ENCODE measurements at places on chromosomes 3 and 15.

GRCh38 chr3:5270666-5271371 is 83.3 kb downstream of the EDEM1 start:
- H3K36me3 ChIP-seq, result no peaks in the 10 kb centered on the region
- peaks cover 3% of the 10 kb centered on the region for H3K27me3 ChIP-seq
- H3K4me1 ChIP-seq, result no peaks in the 10 kb centered on the region
- no peak overlapping the region for H3K4me3 ChIP-seq

DNA sequence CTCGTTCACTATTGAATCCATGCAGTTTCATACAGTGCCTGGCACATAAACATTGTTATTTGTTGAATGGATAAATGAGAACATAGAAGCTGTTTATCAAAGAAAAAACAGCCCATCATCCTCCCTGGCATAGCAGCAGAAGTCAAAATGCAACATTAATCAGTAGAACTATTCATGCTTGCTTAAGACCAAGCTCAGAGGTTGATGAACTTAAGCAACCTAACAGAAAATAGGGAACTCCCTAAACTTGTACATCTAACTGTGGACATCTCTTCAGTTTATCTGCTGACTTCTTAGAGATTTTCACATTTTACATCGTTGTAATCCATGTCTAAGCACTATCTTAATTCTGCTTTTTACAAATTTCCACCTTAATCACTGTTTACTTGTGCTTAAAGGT is 29.2 kb downstream of the SENP8 start:
- H3K36me3 ChIP-seq, result no peaks in the 10 kb centered on the region
- DNase-seq, result no peak
- no peak overlapping the region for H3K4me3 ChIP-seq
- no peak overlapping the region for H3K27ac ChIP-seq
- H3K4me1 ChIP-seq, result no peaks in the 10 kb centered on the region

GRCh38 chr3:191357909-191358308 is 27.6 kb upstream of the UTS2B start:
- no peak overlapping the region for H3K4me3 ChIP-seq
- no peaks in the 10 kb centered on the region for H3K27me3 ChIP-seq
- H3K36me3 ChIP-seq, result peaks cover 20% of the 10 kb centered on the region

DNA sequence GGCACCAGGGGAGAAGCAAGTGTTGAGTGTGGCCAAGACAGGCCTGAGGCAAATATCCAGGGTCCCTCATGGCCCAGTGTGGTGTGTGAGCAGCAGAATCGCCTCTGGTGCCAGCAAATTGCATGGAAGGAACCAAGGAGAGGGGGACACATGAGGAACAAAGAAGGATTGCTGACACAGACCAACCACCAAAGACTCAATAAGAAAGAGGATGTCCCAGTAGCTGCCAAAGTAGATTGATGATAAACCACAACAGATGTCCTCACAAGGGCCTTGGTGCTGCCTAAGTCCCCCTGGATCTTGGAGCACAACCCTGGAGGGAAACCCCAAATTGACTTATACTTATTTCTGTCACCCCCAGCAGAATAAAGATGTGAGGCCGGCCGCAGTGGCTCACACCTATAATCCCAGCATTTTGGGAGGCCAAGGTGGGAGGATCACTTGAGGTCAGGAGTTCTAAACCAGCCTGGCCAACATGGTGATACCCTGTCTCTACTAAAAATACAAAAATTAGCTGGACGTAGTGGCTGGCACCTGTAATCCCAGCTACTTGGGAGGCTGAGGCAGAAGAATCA is 10.6 kb downstream of the SRGAP3 start:
- H3K27me3 ChIP-seq, result peaks cover 10% of the 10 kb centered on the region
- H3K4me3 ChIP-seq, result no peak overlapping the region
- H3K27ac ChIP-seq, result no peak overlapping the region
- DNase-seq, result no peak
- H3K36me3 ChIP-seq, result peaks cover 5% of the 10 kb centered on the region

GRCh38 chr3:184505076-184505878 is 56.3 kb upstream of the EPHB3 start:
- H3K4me3 ChIP-seq, result no peak overlapping the region
- DNase-seq, result no peak
- H3K4me1 ChIP-seq, result no peaks in the 10 kb centered on the region
- no peak overlapping the region for H3K27ac ChIP-seq

DNA sequence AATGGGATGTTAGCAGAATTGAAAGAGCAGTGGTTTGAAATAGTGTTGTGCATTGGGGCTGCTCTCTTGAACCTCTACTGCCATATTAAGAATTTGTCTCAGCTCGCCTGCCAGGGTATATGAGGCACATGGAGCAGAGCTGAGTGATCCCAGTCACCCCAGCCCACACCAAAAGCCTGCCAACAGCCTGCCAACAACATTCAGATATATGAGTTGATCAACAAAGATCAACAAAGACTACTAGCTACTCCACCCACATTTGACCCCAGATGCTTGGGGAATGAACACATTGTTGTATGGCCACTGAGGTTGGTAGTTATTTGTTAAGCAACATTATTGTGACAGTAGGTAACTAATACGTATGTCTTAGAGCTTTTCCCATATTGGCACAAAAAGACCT is 570.9 kb upstream of the IL12A start:
- H3K4me3 ChIP-seq, result no peak overlapping the region
- no peaks in the 10 kb centered on the region for H3K4me1 ChIP-seq
- H3K27me3 ChIP-seq, result no peaks in the 10 kb centered on the region
- no peak for DNase-seq
- no peaks in the 10 kb centered on the region for H3K36me3 ChIP-seq

- peaks cover 24% of the 10 kb centered on the region for H3K36me3 ChIP-seq
- H3K27me3 ChIP-seq, result no peaks in the 10 kb centered on the region
- peaks cover 56% of the 10 kb centered on the region for H3K4me1 ChIP-seq
- H3K27ac ChIP-seq, result peak overlapping the region; percentile 53
- H3K4me3 ChIP-seq, result no peak overlapping the region
These were observed 76.6 kb downstream of the RBPMS2 start for GRCh38 chr15:64698823-64699222.

DNA sequence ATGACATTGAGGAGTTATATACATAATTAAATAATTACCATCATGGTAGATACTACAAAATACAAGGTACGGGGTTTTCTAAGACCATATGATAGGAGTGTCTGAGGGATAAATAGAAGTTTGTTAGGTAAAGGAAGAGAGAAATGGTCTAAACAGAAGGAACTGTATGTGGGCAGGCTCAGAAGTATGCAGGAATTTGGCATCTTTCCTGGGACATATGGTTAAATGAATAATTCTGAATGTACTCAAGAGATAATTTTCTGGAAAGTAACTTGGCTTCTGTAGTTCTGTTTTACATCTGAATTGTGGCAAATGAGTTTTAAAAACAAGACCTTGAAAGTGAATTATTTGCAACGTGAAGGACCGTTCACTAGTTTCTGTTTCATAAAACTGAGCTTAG is 17.5 kb downstream of the LMCD1 start:
- no peak overlapping the region for H3K27ac ChIP-seq
- no peaks in the 10 kb centered on the region for H3K36me3 ChIP-seq
- no peak for DNase-seq
- no peaks in the 10 kb centered on the region for H3K27me3 ChIP-seq
- no peak overlapping the region for H3K4me3 ChIP-seq
- peaks cover 1% of the 10 kb centered on the region for H3K4me1 ChIP-seq

- no peak overlapping the region for H3K4me3 ChIP-seq
- H3K27ac ChIP-seq, result no peak overlapping the region
- DNase-seq, result no peak
- no peaks in the 10 kb centered on the region for H3K36me3 ChIP-seq
These were observed 2.5 kb upstream of the TBC1D21 start for GRCh38 chr15:73870700-73871408.

- DNase-seq, result no peak
- no peaks in the 10 kb centered on the region for H3K27me3 ChIP-seq
- H3K27ac ChIP-seq, result no peak overlapping the region
- H3K4me3 ChIP-seq, result no peak overlapping the region
- H3K4me1 ChIP-seq, result peaks cover 5% of the 10 kb centered on the region
These were observed 94.0 kb upstream of the MEX3B start for GRCh38 chr15:82139823-82140268.

- H3K4me1 ChIP-seq, result peaks cover 7% of the 10 kb centered on the region
- DNase-seq, result no peak
- H3K27ac ChIP-seq, result no peak overlapping the region
- H3K36me3 ChIP-seq, result peaks cover 12% of the 10 kb centered on the region
- H3K4me3 ChIP-seq, result no peak overlapping the region
- peaks cover 8% of the 10 kb centered on the region for H3K27me3 ChIP-seq
These were observed 34.4 kb downstream of the PPARG start for GRCh38 chr3:12323237-12323636.

DNA sequence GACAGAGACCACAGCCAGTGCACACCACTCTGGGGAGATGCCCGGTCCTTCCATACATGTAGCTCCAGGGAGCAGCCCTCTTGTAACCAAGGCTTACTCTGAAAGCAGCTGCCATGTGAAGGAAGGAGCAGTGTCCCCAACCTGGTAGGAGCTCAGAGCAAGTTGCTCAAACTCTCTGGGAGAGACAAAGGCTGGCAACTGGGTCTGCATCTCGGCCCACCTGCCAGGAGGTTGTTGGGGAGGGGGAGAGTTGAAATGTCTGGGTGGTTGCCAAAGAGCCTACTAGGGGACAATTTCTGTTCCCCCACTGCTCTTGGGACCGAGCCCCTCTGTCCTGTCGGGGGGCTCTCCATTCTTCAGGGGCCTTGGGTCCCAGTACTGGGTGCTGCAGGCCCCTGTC is 309.9 kb downstream of the TLE3 start:
- peaks cover 3% of the 10 kb centered on the region for H3K4me1 ChIP-seq
- H3K27ac ChIP-seq, result no peak overlapping the region
- no peak for DNase-seq
- H3K27me3 ChIP-seq, result peaks cover 28% of the 10 kb centered on the region
- no peak overlapping the region for H3K4me3 ChIP-seq

DNA sequence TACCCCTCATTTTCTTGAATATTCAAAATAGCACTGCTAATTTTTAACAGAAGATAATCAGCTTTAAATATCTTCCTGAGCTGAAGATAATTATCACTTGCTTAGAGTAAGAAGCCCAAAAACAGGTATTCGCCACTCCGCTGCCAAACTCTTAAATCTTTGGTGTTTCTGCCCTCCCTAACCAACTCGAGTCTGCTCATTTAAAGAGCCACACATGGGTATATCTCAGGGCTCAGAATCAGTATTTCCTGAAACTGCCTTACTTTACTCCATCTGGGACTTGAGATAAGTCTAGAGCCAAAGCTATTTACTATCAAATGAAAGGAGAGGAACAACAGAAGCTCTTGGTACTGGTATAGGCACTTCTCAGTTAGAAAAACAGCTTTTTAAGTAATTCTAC is 10.8 kb downstream of the PDCD10 start:
- H3K4me1 ChIP-seq, result peaks cover 26% of the 10 kb centered on the region
- no peaks in the 10 kb centered on the region for H3K27me3 ChIP-seq
- no peak overlapping the region for H3K4me3 ChIP-seq
- no peak overlapping the region for H3K27ac ChIP-seq
- no peak for DNase-seq

DNA sequence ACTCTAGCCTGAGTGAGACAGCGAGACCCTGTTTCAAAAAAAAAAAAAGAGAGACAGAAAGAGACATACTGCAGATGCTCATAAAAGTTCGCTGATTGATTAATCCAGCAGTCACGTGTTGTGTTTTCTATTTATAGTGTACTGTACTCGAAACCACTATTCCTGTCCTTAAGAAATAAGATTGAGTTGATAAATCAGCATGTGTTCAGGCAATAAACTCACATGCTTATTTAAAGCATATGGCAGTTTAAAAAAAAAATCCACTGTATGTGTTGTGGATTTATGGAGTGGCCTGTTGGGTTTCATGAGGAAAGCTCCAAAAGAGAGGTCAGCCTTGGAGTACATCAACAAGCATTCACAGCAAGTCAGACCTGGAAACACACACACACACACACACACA is 17.7 kb downstream of the RPL22L1 start:
- no peak for DNase-seq

DNA sequence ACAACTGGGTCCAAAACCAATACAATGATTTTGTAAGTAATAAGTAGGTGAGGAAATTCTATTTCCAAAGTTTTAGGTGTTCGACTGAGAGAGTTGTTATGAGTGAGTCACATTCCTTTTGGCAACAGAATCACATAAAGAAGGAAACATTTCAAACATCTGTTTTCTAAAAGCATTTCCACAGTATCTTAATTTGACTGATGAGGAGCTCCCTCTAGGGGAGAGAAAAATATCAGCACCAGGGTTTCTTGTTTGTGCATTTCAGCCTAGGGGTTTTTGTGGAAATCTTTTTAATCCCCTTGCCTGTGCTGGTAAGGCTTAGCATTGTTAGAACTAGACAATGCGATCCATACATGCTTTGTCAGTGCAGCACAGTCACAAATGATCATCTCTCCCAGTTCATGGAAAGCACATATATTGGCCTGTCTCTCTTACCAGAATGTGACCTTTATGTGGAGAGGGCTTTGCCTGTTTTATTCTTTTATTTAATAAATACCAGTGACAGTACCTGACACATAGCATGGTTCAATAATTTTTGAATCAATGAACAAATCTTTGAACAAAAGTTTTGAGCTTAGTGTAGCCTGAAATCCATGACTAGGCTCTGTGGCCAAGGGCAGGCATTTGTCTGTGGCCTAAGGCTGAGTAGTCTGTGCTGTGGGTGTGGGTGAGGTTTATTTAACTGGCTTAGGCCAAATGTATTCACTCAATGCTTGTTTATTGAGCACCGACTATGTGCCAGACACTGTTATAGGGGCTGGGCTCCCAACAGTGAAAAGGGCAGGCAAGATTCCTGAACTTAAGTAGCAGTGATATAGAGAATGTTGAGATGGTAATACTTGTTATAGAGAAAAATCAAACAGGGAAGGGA is 21.1 kb upstream of the IQCF6 start:
- H3K36me3 ChIP-seq, result no peaks in the 10 kb centered on the region
- no peak overlapping the region for H3K4me3 ChIP-seq
- DNase-seq, result peak; percentile 8
- H3K27me3 ChIP-seq, result peaks cover 25% of the 10 kb centered on the region

GRCh38 chr3:34382859-34383258 is 584.4 kb downstream of the PDCD6IP start:
- no peaks in the 10 kb centered on the region for H3K4me1 ChIP-seq
- no peaks in the 10 kb centered on the region for H3K36me3 ChIP-seq
- no peak overlapping the region for H3K4me3 ChIP-seq
- H3K27ac ChIP-seq, result no peak overlapping the region

DNA sequence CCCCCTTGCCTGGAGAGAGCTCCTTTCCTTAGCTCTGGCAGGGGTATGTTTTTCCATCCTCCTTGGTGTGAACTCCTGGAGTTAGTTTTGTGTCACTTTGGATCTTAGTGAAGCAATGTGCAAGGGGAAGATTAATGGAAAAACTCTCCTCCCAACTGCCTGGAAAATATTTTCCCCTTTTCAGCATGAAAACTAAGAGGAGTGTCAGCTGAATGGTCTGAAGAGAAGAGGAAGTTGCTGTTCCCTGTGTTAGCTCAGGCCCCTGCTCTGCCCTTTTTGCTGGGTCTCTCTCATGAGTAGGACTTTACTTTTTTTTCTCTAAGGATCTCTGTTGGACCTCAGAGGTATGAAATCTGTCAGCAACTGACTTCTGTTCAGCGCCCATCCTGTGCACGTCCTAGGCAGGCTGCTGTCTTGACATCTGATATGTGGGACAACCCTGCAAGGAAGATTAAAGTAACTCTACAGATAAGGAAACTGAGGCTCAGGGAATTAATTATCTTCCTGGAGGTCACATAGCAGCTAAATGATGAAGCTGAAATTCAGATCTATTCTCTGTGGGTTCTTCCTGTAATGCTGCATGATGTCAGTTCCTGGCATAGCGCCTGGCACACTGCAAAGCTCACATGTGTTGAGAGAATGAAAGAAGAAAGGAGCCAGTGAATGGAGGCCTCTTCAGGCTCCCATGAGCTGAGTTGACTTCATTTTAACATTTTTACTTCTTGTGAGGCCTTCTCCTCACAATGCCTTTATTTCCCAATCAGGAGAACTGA is 109.7 kb upstream of the GALNT15 start:
- no peaks in the 10 kb centered on the region for H3K4me1 ChIP-seq
- DNase-seq, result no peak
- H3K4me3 ChIP-seq, result no peak overlapping the region
- no peak overlapping the region for H3K27ac ChIP-seq
- no peaks in the 10 kb centered on the region for H3K36me3 ChIP-seq
